Hepatocyte (in vitro differentiated cells): ENCODE measurements at places on chromosomes 4 and X. TPM values are rescaled to one million over a fixed set of nuclear protein-coding genes. Genes with fewer than 3 reads are reported as not detected.

The IQSEC2 gene
- 3.7 and 4.4 TPM in 2 replicates for polyA plus RNA-seq

The UNC5C gene
- polyA plus RNA-seq: 3.5 and 6.9 TPM in 2 replicates

GRCh38 chr4:67055319-67055718 lies 490.0 kb downstream of the CENPC start:
- H3K36me3 ChIP-seq: no peaks in the 10 kb centered on the region
- no peak overlapping the region for H3K27ac ChIP-seq
- no peaks in the 10 kb centered on the region for H3K4me1 ChIP-seq
- no peaks in the 10 kb centered on the region for H3K27me3 ChIP-seq
- DNase-seq: no peak

DNA sequence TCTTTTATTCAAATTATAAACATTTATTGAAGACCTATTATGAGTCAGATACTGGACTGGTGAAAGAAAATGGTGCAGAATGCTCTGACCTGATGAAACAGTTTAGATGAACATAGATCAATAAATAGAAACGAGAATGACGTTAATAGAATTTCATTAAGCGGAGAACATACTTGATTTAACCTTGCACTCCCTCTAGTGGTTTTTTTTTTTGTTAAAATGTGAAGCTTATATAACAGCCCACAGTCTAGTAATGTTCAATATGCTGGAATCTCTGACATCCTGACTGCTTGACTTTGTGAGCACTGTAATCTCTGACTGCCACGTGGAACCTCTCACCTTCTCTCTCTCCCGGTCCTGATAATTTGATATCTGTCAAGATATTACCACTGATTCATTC lies 32.3 kb downstream of the HDAC8 start:
- no peak overlapping the region for H3K27ac ChIP-seq
- no peaks in the 10 kb centered on the region for H3K4me1 ChIP-seq
- H3K4me3 ChIP-seq: no peak overlapping the region

The SPANXA2 gene
- not detected in 2 replicates for polyA plus RNA-seq

GRCh38 chr4:76787898-76788297 lies 110.0 kb downstream of the SOWAHB start:
- no peak overlapping the region for H3K4me3 ChIP-seq
- no peaks in the 10 kb centered on the region for H3K4me1 ChIP-seq
- no peaks in the 10 kb centered on the region for H3K36me3 ChIP-seq
- DNase-seq: no peak
- H3K27ac ChIP-seq: no peak overlapping the region
- H3K27me3 ChIP-seq: no peaks in the 10 kb centered on the region
